Activated CD8-positive, alpha-beta T cell treated with anti-CD3 and anti-CD28 coated beads, Interleukin-2, amount 10 ng/mL, durations not matched to agents 7 days and 5 days (primary cell): ENCODE measurements at places on chromosomes 5 and 9. TPM values are rescaled to one million over a fixed set of nuclear protein-coding genes. Genes with fewer than 3 reads are reported as not detected.

GLRX gene
- total RNA-seq = 67.4 TPM

CORO2A gene
- 9.2 TPM for total RNA-seq

UGCG gene
- 24.6 TPM for total RNA-seq

CLIC3 gene
- 3.6 TPM for total RNA-seq

GNG10 gene
- 21.4 TPM for total RNA-seq

ADAMTS6 gene
- 1.8 TPM for total RNA-seq

PAX5 gene
- 0.34 TPM for total RNA-seq

PCAT7 gene
- not detected for total RNA-seq

SLCO6A1 gene
- total RNA-seq = not detected

IGIP gene
- 2.4 TPM for total RNA-seq

OTP gene
- not detected for total RNA-seq

TSSK1B gene
- not detected for total RNA-seq

SV2C gene
- total RNA-seq = not detected

TNFSF15 gene
- total RNA-seq = 1.1 TPM

FAM151B gene
- not detected for total RNA-seq

STPG3 gene
- not detected for total RNA-seq

CNTNAP3 gene
- total RNA-seq = not detected

PCDHGA3 gene
- not detected for total RNA-seq

NR2F1 gene
- not detected for total RNA-seq

SH3TC2 gene
- not detected for total RNA-seq

C9orf50 gene
- total RNA-seq = not detected

LRRC70 gene
- 1.4 TPM for total RNA-seq

DEPDC1B gene
- total RNA-seq = 50.8 TPM

FOXD4L6 gene
- total RNA-seq = not detected

GMCL2 gene
- total RNA-seq = not detected

SUB1 gene
- 377 TPM for total RNA-seq

SPINK7 gene
- not detected for total RNA-seq

NTRK2 gene
- 0.05 TPM for total RNA-seq

HAVCR2 gene
- total RNA-seq = 78.7 TPM

RGS7BP gene
- not detected for total RNA-seq

NDFIP1 gene
- 47.2 TPM for total RNA-seq

NOL8 gene
- total RNA-seq = 55.3 TPM

SMIM27 gene
- 17.1 TPM for total RNA-seq

ITK gene
- total RNA-seq = 263 TPM

TAF11L10 gene
- not detected for total RNA-seq

S100Z gene
- 2.5 TPM for total RNA-seq

FOXB2 gene
- not detected for total RNA-seq

PLAC8L1 gene
- total RNA-seq = 0.42 TPM

THBS4 gene
- total RNA-seq = 0.44 TPM

TMEM215 gene
- not detected for total RNA-seq

SERF1B gene
- total RNA-seq = 12.8 TPM

PCDHGB3 gene
- total RNA-seq = 0.26 TPM

SLC27A4 gene
- 19.0 TPM for total RNA-seq

MYO10 gene
- not detected for total RNA-seq

LURAP1L gene
- not detected for total RNA-seq

PCDHB2 gene
- total RNA-seq = not detected

EPB41L4B gene
- total RNA-seq = not detected

RNF183 gene
- total RNA-seq = not detected

SPACA9 gene
- 7.7 TPM for total RNA-seq

ADGRD2 gene
- not detected for total RNA-seq

SMIM33 gene
- 0.65 TPM for total RNA-seq

OR2V2 gene
- total RNA-seq = not detected

SEC24A gene
- 22.6 TPM for total RNA-seq

KCNIP1 gene
- total RNA-seq = not detected
